Activated naive CD4-positive, alpha-beta T cell (primary cell): ENCODE measurements at places on chromosomes 16 and 17.

GRCh38 chr16:5581908-5582307 is 484.3 kb upstream of the EEF2KMT start:
- no peak for DNase-seq

- no peak for DNase-seq
These were observed 310.0 kb downstream of the SOX9 start for GRCh38 chr17:72430611-72431432.

- DNase-seq: no peak
These were observed 220.2 kb upstream of the CDH8 start for GRCh38 chr16:62256406-62256805.

- DNase-seq: no peak
These were observed 81.2 kb upstream of the CACNG3 start for GRCh38 chr16:24174957-24175356.

- DNase-seq: no peak
These were observed 32.2 kb downstream of the BAHCC1 start for GRCh38 chr17:81427173-81428120.

- no peak for DNase-seq
These were observed 22.6 kb upstream of the HOXB13 start for GRCh38 chr17:48751172-48751571.

DNA sequence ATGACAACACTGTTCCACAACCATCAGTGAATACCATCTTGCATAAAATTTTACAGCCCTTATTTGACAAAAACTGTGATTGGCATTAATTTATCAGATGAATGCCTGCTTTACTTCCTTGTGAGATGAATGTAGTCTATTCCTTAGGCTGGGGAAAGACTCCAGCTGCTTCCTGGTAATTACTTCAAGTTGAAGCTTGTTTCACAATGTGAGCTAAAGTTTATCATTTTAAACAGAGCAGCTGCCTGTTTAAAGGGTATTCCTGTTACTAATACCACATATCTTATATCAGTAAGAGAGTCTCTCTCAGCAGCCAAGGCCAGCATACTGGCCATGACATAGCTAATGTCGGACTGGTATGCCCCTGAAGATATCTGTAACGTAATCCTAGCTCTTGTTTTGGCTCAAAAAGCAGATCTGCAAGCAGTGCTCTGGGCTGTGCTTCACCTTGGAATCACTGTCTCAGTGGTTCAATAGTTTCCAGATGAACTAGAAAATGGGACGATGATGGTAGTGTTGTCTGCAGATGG is 13.2 kb upstream of the ARL2BP start:
- DNase-seq: no peak

- no peak for DNase-seq
These were observed 70.7 kb downstream of the C16orf95 start for GRCh38 chr16:87246269-87247065.

- no peak for DNase-seq
These were observed 265.4 kb upstream of the FOXF1 start for GRCh38 chr16:86244936-86245335.

GRCh38 chr17:17727111-17727659 is 45.9 kb downstream of the RAI1 start:
- DNase-seq: no peak

GRCh38 chr17:63185420-63185819 is 219.4 kb downstream of the TANC2 start:
- no peak for DNase-seq

- DNase-seq: no peak
These were observed 40.5 kb downstream of the DHRS7B start for GRCh38 chr17:21167303-21167702.

DNA sequence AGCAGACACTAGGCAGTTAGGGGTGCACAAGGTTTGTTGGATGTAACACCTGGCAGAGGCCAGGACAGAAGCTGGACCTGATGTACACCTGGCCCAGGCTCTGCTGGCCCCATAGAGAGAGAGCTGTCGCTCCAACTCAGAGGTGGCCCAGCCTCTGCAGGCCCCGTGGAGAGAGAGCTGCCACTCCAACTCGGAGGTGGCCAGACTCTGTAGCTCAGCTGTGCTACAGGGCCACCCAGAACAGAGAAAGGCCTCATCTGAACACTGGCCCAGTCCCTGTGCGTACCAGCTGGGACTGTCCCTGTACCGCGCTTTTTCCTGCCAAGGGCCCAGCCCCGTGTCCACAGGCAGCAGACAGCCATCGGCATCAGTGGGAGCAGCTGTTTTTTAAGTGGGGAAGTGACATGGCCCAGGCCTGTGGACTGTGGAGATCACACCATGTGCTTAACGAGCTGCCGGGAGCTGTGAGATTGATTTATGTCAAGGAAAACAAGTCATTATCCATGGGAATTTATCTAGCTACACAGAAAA is 176.4 kb upstream of the CHMP6 start:
- no peak for DNase-seq

- DNase-seq: no peak
These were observed 8.0 kb downstream of the TLCD3A start for GRCh38 chr17:740240-741017.

DNA sequence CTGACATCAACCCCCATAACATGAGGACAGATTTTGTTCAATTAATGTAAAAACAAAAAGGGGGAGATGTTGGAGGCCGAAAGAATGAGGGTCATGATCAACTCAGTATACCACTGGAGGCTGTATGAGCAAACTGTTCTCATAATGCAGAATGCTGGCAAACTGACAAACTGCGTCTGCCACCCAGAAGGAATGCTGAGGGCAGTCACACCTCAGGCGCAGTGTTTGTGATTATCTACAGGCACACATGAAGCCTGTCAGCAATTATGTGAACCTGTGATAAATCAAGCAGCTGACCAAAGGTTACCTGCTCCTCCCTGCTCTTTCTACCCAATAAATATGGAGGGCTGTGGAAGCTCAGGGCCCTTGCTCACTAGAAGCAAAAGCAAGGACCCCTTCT is 27.3 kb downstream of the CD300LG start:
- DNase-seq: no peak

DNA sequence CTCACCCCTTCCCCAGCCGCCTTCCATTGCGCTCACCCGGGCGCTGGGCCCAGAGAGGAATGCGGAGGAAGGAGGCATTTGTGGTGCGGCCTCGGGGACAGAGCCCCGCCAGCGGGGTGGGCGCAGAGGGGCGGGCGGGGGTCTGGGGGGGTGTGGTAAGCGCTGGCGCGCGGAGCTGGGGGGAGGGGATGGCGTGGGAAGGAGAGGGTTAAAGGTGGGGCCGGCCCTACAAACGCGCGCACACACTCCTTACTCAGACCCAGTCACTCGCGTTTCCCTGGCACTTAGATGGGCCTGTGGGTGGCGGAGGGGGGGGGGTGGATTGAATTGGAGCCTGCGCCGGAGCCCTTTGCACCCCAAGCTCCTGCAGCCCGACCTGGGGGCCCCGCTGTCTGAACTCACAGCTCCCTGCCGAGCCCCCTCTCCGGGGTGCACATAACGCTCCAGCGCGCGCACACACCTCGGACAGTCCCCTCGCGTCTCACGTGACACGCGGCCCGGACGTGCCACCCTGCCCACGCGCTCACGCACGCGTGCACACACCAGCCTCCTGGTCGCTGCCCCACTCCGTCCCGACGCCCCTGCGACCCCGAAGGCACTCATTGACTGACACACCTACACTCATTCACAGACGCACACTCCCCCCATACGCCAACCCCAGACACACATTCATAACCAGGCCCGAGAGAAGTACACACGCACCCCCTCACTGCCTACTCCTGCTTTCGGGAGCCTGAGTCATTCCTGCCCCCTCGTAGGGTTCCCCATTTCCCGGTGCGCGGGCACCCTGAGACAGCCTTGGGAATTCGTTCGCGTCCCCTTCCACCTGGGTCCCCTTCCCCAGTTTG is 844 bp downstream of the TBKBP1 start:
- no peak for DNase-seq

- no peak for DNase-seq
These were observed 3.1 kb downstream of the ITPRIPL2 start for GRCh38 chr16:19116711-19117449.

DNA sequence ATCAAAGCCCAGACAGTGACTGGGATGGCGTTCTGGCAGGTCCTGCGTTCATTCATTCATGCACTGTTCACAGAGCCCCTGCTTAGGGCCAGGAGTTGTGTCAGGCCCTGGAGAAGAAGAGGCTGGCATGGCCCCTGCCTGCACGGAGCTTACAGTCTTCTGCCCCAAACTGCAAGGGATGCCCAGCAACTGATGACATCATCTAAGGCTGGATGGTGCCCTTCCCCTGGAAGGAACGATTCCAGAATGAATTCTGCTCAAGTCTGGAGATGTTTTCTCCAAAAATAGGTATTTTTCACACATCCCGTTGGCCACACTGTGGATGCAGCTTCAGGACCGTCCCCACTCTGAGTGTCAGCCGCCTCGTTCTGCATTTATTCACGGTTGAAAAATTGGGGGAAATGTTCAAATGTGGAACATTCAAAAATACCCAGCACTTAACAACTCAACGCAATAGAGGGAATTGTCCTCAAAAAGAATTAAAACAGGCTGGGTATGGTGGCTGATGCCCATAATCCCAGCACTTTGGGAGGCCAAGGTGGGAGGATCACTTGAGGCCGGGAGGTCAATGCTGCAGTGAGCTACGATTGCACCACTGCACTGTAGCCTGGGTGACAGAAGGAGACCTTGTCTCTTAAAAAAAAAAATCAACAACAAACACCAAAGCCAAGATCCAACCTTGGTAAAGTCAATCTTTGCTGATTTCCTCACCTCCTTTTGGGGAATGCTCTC is 23.8 kb upstream of the CACNG5 start:
- no peak for DNase-seq

DNA sequence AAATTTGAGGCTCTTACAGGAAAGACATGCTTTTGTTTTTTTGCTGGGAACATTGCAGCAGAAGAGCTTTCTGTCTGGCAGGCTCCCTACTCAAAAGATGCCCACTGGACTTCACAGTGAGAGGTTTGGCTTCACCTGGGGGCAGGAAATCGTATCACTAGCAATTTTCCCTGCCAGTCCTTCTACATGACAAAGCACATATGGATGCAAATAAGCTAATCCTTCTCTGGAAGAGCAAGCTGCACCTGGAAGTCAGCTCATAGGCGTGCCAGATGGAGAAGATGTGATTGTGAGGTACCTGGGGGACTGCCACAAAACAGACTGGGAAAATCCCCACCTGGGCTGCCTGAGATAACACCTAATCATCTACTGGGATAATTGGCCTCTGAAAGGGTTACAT is 195.0 kb upstream of the CPHXL start:
- DNase-seq: no peak

GRCh38 chr17:66268247-66268927 is 34.0 kb upstream of the PRKCA start:
- DNase-seq: no peak

GRCh38 chr17:2961446-2961845 is 102.0 kb downstream of the OR1D5 start:
- no peak for DNase-seq

GRCh38 chr16:28087675-28088300 is 24.3 kb upstream of the GSG1L start:
- DNase-seq: no peak

DNA sequence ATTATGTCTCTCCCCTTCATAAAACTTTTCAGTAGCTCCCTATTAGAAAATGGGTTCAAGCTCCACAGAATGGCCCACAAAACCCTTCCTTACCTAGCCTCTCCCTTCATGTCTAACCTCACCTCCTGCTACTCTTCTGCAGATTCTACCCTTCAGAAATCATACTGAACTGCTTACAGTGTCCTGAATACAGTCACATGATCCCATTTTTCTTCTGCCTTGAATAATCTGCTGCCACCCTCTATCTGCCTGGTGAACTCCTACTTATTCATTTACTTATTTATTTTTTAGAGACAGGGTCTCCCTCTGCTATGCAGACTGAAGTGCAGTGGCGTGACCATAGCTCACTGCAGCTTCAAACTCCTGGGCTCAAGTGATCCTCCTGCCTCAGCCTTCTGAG is 15.0 kb downstream of the LASP1NB start:
- DNase-seq: no peak
